Type B pancreatic cell (in vitro differentiated cells): ENCODE measurements at places on chromosomes 11 and 22. TPM values are rescaled to one million over a fixed set of nuclear protein-coding genes. Genes with fewer than 3 reads are reported as not detected.

Gene BARX2
- total RNA-seq: 62.1 and 186 TPM in 2 replicates

DNA sequence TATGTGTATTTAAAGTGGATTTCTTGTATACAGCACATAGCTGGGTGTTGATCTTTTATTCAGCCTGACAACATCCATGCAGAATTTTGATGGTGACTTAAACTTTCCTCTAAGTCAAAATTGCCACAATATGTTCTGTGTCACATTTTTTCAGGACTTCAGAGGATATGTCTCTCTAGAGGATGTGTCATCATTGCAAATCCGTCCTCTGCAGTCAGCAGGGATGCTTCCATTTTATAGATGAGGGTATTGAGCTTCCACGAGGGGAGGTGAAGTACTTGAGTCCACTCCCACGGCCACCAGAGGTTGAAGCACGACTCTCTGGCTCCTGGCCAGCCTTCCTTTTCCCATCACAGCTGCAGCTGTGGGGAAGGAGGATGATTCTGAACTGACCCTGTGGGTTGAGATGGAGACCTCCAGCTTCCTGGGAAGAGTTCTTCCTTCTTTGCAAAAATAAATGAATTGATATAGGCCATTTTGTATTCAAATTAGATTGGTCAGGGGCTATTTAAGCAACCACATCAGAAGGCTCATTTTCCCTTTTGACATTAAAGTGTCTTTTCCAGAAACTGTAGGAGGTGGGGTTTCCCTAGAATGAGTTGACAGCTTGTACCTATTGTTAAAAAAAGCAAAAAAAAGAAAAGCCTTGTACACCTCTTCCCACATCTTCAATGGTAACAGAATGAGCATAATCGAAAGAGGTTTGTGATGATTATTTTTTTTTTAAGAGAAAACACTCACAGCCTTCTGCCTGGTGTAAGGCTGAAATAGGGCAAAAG, 55.2 kb upstream of the MYEOV start:
- no peaks in the 10 kb centered on the region for H3K36me3 ChIP-seq
- H3K4me1 ChIP-seq: peaks cover 6% of the 10 kb centered on the region
- H3K27ac ChIP-seq: no peak overlapping the region
- H3K4me3 ChIP-seq: no peak overlapping the region

DNA sequence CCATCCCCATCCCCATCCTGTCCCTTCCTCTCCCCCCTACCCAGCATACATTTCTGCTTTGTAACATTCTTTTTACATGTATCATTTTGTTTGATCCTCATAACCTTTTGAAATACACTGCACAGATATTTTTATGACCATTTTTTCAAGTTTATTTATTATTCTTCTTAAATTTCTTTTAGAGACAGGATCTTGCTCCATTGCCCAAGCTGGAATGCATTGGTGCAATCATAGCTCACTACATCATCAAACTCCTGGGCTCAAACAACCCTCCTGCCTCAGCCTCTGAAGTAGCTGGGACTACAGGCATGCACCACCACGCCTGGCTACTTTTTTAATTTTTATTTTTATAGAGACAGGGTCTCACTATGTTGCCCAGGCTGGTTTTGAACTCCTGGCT, 99.4 kb upstream of the AKIP1 start:
- H3K27ac ChIP-seq: peak overlapping the region; percentile 96
- H3K4me3 ChIP-seq: peak overlapping the region; percentile 96
- DNase-seq: no peak
- H3K4me1 ChIP-seq: peaks cover 47% of the 10 kb centered on the region
- H3K27me3 ChIP-seq: peaks cover 4% of the 10 kb centered on the region

DNA sequence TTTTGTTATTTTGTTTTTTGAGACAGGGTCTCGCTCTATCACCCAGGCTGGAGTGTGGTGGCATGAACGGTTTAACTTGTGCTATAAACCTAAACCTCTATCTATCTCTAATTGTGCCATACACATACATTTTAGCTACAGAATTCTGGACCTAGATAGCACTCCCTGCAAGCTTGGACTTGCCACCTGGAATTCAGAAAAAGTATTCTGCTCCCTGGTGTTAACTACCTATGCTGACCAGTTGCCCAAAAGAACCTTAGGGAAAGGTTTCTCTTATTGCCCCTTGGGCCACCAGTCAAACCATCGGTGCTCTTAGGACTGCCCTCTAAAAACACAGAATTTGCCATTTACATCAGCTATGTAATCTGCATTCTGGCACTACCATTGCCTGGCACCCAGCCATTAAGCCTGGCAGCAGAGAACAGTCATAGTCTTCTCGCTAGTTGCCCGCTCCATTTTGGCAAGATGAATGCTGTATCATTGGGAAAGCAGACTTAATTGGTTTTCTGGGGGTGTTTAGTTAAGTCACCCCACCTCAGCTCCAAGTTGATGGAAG, 55.3 kb downstream of the ETS1 start:
- H3K4me1 ChIP-seq: peaks cover 41% of the 10 kb centered on the region
- H3K27me3 ChIP-seq: peaks cover 34% of the 10 kb centered on the region
- DNase-seq: no peak

DNA sequence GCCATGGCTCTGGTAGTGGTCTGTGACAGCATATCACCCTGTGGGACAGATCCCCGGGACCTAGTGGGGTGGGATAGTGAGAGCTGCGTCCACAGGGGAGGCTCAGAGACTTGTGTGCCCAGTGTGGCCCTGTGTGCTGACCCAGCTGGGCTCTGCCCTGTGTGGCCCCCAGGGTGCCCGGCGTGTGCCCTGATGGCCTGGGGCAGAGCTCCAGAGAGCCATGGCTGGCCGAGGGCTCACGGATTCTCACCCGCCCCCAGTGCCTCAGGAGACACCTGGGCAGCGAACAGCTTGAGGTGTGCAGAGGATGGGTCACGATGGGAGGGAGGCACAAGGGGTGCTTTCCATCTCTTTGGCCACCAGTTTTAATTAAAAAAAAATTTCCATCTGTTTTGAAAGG, 11.8 kb downstream of the LRP5 start:
- H3K36me3 ChIP-seq: peaks cover 5% of the 10 kb centered on the region
- DNase-seq: no peak
- H3K4me1 ChIP-seq: peaks cover 24% of the 10 kb centered on the region
- no peak overlapping the region for H3K27ac ChIP-seq
- H3K4me3 ChIP-seq: no peak overlapping the region

DNA sequence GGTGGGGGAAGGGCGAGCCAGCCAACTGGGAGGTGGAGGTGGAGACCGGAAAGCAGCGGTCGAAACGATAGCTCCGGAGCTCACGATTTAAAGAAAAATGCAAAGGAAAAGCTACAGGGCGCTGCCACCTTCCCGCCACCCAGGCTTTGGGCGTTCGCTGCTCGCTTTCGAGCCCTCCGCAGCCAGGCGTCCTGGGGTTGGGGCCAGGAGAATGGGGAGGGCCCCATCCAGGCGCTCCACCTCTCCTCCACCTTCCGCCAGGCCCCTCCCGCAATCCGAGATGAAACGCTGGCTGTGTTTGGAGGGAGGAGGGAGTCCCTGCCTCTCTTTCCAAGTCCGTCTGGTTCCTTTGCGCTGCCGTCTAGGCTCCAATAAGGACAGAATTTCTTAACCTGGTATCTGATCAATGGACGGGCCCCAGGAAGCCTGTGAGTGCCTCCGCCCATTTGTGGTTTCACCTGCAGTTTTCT, 483 bp upstream of the ABTB2 start:
- DNase-seq: no peak
- H3K36me3 ChIP-seq: no peaks in the 10 kb centered on the region
- peaks cover 29% of the 10 kb centered on the region for H3K4me1 ChIP-seq
- peak overlapping the region; percentile 87 for H3K4me3 ChIP-seq

DNA sequence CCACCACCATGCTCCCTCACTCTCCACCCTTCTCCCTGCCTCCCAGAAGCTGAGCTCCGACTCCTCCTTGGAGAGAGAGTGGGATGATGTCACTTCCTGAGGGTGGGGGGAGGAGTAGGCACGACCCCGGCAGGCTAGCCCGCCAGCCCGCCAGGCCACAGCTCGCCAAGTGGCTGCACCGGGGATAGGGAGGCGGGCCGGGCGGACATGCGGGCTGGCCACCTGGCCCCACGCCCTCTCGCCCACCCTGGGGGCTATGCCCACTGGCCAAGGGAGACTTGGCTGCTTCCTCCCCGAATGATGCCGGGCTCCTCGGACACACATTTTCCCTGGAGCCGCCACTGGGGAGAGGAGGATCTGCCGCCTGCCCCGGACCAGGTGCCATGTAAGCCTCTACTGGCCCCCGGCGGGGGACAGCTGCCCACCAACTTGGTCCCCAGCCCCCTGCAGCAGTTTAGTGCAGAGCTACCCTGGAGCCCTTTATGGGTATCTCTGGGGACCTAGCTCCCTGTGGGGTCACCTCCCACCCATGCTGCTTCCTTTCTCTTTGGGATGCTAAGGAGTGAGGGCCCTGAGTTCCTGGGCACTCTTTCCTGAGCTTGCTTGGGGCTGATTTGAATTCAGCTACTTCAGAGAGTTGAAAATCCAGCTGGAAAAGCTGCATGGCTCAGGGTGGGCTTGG, 33.7 kb upstream of the MYRF start:
- no peaks in the 10 kb centered on the region for H3K36me3 ChIP-seq
- H3K4me3 ChIP-seq: peak overlapping the region; percentile 84
- peaks cover 11% of the 10 kb centered on the region for H3K4me1 ChIP-seq
- H3K27me3 ChIP-seq: no peaks in the 10 kb centered on the region

DNA sequence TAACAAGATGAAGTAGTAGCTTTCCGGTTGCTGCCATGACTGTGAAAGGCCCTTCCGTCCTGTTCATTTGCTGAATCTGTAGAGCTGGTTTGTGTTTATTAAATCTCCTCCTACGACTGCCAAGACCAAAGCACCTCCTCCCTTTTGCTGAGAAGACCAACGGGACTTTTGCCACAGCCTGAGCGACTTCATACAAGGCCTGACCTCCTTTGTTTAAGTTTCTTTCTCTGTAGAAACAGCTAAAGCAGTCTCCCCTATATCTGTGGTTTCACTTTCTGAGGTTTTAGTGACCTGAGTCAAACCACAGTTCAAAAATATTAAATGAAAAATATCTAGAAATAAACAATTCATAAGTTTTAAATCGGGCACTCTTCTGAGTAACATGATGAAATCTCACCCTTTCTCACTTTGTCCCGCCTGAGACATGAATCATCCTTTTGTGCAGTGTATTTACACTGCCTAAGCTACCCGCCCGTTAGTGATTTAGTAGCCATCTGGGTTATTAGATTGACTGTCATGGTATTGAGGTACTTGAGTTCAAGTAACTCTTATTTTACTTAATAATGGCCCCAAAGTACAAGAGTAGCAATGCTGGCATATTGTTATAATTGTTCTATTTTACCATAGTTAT, 119.1 kb upstream of the LRRC4C start:
- no peak overlapping the region for H3K27ac ChIP-seq
- H3K27me3 ChIP-seq: no peaks in the 10 kb centered on the region
- no peak for DNase-seq
- no peak overlapping the region for H3K4me3 ChIP-seq
- no peaks in the 10 kb centered on the region for H3K36me3 ChIP-seq
- H3K4me1 ChIP-seq: peaks cover 5% of the 10 kb centered on the region

DNA sequence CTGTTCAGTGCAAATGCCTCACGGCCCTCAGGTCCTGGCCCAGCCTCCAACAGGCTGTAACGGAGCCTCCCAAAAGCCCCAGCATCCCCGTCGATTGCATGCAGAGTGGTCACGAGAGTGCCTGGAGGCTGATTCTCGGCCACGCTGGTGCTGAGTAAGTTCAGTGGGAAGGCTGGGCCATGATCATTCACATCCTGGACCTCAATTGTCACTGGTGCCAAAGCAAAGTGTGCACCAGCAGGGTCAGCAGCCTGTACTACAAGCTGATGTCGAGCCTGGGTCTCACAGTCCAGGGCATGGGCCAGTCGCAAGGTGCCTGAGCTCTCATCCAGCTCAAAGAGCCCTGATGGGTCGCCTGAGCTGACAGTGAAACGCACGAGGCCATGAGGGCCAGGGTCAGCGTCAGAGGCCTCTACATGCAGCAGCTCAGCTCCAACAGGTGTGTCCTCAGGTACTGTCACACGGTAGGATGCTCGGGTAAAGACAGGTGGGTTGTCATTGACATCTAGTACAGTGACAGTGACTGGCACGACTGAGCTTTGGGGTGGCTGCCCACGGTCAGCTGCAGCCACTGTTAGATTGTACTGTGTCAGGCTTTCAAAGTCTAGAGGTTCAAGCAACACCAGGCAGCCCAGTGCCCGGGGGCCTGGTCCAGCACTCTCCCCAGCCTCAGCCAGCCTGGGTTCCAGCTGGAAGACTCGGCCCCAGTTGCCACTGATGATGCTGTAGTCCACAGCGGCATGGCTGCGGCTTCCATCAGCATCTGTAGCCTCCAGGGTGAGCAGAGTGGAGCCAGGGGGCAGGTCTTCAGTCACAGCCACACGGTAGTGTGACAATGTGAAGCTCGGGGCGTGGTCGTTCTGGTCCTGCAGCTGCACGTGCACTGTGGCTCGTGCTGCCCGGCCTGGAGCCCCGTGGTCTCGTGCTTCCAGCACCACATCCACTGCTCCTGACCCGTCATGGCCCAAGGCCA, 4.5 kb upstream of the TPP1 start:
- H3K4me3 ChIP-seq: no peak overlapping the region
- H3K4me1 ChIP-seq: no peaks in the 10 kb centered on the region

GRCh38 chr11:71418643-71419042, 29.6 kb downstream of the DHCR7 start:
- no peak for DNase-seq
- no peak overlapping the region for H3K4me3 ChIP-seq
- no peak overlapping the region for H3K27ac ChIP-seq
- H3K36me3 ChIP-seq: no peaks in the 10 kb centered on the region
- H3K27me3 ChIP-seq: peaks cover 3% of the 10 kb centered on the region

Gene WBP2NL
- total RNA-seq: not detected in 2 replicates

Gene SGSM1
- 3.7 and 5.1 TPM in 2 replicates for total RNA-seq

Gene KCTD14
- 1.2 and 2.8 TPM in 2 replicates for total RNA-seq

- no peak for DNase-seq
- H3K27me3 ChIP-seq: no peaks in the 10 kb centered on the region
- no peaks in the 10 kb centered on the region for H3K36me3 ChIP-seq
- H3K4me1 ChIP-seq: peaks cover 19% of the 10 kb centered on the region
- no peak overlapping the region for H3K4me3 ChIP-seq
- H3K27ac ChIP-seq: no peak overlapping the region
These were observed 27.8 kb upstream of the GRAMD4 start for GRCh38 chr22:46592390-46592872.

DNA sequence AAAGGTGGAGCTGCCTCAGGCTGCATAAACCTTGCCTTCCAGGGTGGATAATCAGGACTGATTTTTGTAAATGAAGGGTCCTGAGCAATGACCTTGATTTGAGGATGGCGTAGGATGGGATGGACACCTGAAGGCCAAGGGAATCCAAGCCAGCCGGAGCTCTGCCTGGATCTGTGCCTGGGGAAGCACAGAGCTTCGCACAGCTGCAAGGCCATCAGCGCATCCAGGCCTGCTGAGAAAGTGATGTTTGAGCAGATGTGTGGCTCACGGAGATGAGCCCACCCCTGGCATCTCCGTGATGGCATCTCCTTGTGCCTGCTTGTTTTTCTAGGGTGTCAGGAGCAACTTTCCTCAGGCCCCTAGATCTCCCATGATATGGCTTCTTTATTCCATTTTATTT, 23.3 kb downstream of the FAM83F start:
- H3K27me3 ChIP-seq: peaks cover 3% of the 10 kb centered on the region
- peaks cover 11% of the 10 kb centered on the region for H3K4me1 ChIP-seq
- H3K36me3 ChIP-seq: peaks cover 3% of the 10 kb centered on the region
- DNase-seq: no peak
- H3K4me3 ChIP-seq: no peak overlapping the region

Gene OR5AL1
- not detected in 2 replicates for total RNA-seq
